Activated CD8-positive, alpha-beta memory T cell treated with anti-CD3 and anti-CD28 coated beads for 1 hour (primary cell): ENCODE measurements at places on chromosomes 5 and 9.

- no peak for DNase-seq
These were observed 10.9 kb downstream of the HK3 start for GRCh38 chr5:176888016-176888864.

- DNase-seq: no peak
These were observed 473.4 kb upstream of the PAPPA start for GRCh38 chr9:115680231-115680630.

GRCh38 chr5:136686192-136686872, 321.0 kb upstream of the TRPC7 start:
- no peak for DNase-seq

DNA sequence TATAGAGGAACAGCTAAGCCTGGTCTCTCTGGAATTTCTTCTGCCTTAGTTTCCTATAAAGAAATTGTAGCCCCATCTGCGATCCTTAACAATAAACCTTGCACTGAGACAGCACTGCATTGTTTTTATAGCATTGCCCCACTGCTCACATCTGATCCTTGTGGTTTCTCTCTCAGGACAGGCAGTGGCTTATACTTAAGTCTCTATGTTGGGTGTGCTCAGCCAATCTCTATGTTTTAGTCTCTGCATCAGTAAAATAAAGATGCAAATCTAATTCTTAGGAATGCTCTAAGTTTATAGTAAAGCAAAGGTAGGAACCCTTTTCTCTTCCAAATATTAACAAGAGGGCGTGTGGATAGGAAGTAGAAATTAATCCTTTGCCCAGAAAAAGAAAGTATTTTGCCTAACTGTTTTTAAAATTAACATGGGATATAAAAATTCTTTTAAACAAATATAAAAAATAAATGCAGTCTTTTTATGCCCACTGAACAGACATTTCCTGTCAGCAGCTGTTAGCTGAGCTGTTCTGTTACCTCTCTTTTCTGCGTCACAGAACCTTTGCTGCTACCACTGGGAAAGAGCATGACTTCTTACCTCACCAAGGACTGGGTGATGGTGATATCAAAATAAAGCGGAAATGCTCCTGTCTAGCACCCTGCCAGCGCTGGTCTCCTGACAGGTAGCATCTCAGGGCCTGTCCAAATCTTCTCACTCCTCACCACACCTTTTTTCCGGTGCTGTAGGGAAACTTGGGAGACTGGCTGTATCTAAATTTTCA, 29.5 kb downstream of the MRPS27 start:
- no peak for DNase-seq

DNA sequence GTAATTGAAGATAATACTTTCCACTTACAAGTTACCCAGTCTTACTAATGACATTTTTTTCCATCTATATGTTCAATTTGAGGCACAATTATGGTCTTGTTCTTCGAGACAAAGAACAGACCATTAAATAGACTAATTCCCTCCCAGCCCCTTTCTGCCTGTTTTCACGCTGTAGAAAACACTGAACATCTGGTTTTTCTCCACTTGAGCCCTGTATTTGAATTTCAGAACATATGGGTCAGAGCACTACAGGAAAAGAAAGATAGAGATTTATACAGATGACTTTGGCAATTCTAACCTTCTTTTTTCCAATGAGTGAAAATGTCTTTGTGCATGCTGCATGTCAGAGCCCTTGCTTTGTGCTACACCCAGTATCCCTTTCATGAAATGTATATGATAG, 506.9 kb downstream of the LRRC70 start:
- no peak for DNase-seq

DNA sequence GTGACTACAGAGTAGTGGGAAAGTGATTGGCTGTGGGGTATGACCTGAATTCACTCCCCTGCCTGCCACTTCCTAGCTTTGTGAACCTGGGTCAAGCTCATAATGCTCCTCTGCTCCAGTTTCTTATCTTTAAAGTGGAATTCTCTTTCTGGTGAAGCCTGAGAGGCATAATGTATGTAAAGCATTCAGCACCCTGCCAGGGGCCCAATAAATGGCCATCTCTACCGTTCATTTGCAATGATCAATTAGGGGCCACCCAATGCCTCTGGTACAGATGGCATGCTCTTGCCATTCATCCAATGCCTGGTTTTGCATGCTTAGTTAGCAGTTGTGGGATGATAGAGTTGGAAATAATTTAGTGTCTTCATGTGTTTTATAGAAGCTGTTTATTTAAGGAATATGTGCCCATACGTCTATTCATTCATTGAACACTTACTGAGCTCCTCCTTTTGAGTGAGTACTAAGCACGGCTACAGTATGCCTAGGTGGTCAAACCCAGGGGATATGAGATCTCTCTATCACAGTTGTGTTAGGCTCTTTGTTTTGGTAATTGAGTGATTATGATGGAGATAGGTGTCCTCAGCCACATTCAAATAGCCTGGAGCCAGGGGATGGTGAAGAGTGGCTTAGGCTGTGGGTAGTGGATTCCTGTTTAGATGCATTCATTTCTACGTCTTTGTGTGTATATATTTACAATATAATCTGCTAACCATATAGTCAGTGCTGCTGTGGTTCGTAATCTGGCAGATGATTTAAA, 15.3 kb downstream of the ZNF462 start:
- no peak for DNase-seq

DNA sequence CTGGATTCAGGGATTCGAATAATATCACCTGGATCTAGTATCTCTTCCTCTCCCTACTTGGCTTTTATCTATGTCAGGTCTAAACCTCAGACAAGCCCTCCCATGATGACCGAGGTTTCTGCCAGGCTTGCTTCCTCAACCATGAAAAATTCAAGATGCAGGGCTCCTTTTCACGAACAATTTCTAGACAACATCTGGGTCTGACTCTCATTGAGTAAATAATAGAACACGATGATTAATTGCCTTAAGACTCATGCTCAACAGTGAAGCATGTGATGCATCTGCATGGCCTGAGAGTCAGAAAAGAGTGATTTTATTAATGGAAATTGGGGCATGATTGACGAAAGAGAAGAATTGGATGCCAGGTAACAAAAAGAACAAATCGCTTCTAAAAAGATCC, 277.2 kb upstream of the ZNF608 start:
- DNase-seq: no peak
